ENCODE measurements at places on chromosomes 11 and 22.

DNA sequence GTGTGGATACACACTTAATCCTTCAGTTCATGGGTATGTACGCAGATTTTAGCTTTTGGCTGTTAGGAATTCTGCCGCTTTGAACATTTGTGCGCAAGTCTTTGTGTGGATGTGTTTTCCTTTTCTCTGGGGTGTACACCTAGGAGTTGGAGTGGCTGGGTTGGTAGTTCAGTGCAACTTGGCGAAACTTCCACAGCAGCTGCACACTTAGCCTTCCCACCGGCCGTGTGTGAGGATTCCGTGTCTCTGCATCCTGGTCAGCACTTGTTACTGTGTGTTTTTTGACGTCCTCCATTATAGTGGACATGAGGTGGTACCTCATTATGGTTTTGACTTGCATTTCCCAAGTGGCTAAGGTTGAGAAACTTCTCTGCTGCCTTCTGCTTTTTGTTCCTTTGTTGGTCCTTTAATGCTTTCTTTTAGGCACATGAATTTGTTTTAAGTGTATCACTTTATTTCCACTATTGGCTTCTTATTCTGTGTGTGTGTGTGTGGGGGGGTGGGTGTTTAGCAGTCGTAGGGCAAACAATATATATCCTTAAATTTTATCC lies 72.1 kb upstream of the SLC25A18 start:
- DNase-seq = no peak

DNA sequence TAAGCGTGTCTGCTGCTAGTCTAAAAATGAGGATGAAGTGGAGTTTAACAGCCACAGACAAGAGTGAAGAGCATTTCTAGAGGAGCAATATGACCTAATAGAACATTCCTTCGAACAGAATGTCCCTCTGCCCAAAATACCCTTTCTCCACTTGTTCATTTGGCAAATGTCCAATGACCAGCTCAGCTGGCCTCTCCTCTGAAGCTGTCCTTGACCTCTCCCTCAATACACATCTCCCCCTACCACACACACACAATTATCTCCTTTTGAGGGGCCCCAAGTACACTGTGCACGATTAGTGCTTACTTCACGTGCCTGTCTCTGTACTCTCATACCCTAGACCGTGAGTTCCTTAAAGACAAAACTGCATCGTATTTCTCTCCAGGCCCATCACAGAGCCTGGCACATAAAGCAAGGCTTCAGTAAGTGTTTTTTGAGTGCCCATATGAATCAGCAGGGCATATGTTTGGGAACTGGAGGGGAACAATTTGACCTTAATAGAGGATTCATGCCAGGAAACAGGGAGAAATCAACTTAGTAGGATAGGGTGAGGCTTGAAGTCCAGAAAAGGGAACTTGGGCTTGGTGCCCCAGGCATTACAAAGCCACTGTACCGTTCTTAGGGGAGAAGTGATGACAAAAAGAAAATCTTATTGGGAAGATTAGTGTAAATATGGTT lies 18.1 kb upstream of the NCAM1 start:
- DNase-seq = no peak

- DNase-seq = no peak
Measured at GRCh38 chr11:28400331-28401100, 292.3 kb downstream of the METTL15 start.

GRCh38 chr11:123905826-123906225 lies 3.9 kb downstream of the OR8D4 start:
- DNase-seq = no peak

- no peak for DNase-seq
Measured at GRCh38 chr22:38347181-38347943, 30.1 kb upstream of the CSNK1E start.

DNA sequence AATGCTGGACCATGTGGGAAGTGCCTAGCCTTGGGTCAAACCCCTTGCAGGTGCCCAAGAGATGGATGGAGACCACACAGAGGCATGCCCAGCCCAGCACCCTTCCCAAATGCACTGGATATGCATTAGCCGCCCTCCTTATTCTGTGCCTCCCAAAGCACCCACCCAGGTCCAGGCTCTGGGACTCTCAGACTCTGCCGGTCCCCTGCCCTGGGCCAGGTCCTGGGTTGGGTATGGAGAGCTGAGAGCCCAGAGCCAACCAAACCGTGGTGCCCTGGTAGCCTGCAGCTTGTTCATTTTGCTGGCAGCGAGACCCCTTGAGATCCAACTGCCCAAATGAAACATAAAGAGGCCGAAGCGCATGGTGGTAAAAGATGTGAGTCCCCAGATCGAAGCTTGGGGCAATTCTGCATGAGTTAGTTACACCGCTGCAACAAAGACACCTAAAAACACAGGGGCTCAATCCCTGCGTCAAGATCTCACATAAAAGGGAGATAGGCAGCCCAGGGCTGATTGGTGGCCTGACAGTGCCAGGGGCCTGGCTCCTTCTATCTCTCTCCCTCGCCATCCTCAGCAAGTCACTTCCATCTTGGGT lies 61.5 kb downstream of the MYEOV start:
- DNase-seq = no peak

GRCh38 chr11:43316451-43316850 lies 4.7 kb downstream of the API5 start:
- DNase-seq = no peak

DNA sequence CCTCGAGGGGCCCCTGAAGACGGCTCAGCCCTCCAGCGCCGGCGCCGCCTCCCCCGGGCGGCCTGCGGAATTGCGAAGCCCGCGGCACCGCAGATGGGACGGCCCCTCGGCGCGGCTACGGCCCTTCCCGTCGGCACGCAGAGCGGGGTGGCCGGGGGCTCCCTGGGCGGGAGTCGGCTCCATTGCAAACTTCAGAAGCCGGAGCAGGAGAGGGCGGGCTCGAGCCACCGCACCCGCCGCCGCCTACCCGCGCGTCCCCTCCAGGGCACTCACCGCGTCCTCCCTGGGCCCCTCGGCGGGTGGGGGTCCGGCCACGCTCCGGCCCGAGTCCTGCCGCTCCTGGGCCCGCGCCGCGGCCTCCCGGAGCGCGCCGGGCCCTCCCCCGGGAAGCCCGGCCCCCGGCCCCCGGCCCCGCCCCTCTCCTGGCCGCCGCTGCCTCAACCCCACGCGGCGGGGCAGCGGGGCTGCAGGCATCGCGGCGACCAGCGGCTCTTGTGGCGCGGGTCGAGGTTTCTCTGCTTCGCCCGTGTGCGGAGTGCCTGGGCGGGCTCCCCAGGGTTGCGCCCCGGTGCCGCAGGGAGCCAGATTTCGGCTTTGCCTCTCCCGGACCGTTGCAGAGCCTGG lies at the start of gene PACSIN3:
Gene PACSIN3 (minus strand): TSS at position 359 of the 624 bp plus-strand sequence. CDS start 3,707 bp downstream, outside the sequence.
- no peak for DNase-seq

DNA sequence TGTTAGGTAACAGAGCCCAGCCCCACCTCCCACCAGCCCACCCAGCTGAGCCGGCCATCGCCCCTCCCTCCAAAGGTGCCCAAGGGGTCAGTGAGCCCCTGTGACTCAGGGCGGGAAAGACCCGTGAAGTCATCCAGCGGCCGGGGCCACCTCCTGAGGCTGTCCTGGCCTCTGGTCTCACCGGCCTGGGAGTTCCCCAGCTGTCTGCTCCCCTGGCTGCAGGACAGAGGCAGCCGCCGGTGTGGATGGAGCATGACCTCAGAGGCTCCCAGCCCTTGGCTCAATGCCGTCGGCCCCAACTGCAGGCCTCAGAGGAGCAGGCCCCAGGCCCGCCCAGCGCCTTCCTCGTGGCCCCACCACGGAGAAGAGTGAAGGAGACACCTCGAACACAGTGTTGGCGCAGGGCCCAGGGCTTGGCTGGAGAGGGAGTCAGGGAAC lies 28.7 kb downstream of the RPL3 start:
- DNase-seq = no peak

DNA sequence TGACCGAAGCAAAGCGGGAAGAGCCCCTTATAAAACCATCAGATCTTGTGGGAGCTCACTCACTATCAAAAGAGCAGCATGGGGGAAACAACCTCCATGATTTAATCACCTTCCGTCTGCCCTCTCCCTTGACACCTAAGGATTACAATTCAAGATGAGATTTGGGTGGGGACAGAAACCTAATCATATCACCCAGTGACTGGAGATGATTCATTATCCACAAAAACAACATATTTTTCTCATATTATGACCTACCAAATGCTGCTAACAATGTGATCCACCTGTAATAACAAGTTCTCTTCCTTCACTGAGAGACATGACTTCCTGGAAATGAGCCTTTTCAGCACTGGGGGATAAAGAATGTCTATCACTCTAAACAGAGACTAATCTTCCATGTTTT lies 23.4 kb upstream of the HEPHL1 start:
- no peak for DNase-seq

- DNase-seq = no peak
Measured at GRCh38 chr11:72568861-72569260, 105.4 kb downstream of the PDE2A start.

GRCh38 chr11:73177380-73177777 lies 35.3 kb upstream of the FCHSD2 start:
- DNase-seq = no peak

GRCh38 chr11:61725781-61726231 lies 26.6 kb upstream of the MYRF start:
- DNase-seq = no peak

DNA sequence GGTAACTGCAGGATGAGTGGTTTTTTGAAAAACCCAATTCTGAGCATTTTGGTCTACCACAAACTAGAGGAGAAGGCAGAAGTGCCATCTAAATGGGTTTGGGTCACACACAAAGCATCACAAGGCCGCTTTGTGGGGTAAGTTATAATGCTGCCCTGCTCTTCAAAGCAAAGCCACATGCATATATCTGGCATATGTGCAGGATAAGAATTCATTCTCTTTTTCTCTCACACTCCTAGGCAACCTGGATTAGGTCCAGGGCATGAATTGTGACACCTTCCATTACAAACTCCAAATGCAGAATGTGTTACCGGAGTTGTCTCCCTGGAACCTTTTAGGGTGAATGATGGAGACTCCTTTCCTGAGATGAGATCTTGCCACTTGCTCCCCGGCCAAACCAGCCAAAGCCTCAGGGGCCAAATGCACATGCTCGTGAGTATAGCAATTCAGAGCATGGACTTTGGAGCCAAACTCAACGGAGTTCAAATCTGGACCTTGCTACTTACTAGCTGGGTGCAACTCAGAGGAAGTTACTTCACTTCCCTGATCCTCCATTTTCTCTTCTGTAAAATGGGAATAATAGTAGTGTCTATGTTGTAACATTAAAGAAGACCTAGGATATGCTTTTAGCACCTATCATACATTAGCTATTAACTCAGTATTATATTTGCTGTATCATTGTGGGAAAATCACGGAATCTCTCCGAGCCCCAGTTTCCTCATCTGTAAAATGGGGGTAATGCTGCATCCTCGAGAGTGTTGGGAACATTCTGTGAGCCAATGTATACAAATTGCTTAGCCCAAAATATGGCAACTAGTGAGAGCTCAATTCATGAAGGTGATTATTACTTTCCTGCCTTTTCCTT lies 96.6 kb downstream of the COMMD9 start:
- no peak for DNase-seq

DNA sequence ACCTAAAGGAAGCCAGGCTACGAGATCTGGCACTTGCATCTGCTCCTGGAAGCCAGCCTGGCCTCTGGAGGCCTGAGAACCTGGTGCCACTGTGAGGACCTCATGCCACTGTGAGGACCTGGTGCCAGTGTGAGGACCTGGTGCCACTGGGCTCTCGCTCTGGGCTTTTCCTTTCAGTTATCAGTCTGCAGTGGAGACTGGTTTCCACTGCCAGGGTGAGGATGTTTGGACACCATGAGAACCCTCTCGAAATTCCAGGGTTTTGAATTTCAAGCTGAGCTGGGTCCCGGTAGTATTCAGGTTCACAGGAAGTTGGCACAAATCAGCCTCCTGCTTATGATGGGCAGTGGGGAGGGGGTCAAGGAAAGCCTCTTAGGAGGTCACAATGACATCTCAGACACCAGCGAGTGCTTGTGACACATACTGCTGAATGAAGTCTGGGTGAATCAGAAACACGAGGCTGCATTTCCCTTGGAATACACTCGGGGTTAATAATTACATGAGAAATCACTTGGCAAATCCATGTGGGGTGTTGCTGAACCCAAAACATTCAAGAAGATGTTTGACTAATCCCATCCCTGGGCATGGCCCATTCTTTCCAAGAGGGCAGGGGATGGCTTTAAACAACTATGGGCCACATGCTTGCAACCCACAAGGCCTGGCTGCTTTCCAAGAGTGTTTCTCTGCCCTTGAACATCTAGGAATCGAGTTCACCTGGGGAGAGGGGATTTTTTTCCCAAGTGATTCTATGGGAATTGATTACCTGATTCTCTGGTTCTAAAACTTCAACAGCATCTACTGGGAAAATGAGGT lies 60.2 kb downstream of the LINC01488 start:
- no peak for DNase-seq

DNA sequence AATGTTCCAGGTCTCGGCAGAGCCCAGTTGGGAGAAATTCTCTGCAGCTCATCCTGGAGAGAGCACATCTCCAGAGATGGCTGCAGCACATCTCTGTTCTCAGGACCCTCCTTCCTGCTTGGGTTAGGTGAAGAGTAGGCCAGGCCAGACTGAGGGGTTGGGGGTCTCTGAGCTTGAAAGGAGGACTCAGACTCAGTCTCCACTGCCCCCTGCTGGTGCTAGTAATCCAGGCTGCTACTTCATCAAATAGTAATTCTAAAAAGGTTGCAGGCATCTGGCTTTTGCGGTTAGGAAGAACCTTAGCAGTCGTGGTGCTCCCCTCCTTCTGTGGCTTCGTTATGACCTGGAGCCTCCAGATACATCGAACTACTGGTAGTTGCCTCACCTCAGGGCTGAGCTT lies 9.7 kb downstream of the TUB start:
- no peak for DNase-seq

GRCh38 chr22:49942565-49943404 lies 17.8 kb upstream of the PIM3 start:
- DNase-seq = no peak

DNA sequence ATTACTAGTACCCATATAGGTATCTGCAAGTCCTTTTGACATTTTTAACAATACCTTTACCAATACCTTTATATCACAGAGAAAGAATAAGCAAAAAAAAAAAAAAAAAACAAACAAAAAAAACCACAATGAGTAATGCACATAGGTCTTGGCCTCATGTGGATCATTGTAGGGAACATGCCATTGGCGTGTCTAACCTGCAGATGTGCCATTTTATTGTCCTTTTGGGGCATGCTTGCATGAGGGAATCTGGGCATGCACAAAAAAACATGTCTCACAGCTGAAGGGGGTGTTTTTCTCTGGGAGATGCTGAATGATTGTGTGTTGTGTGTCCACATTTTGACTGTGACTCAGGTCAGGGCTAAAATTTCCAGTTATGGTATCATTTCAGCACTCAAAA lies 361.6 kb downstream of the GUCY1A2 start:
- no peak for DNase-seq
